ENCODE measurements at places on chromosomes 2 and 18.

- DNase-seq, result no peak
These were observed 10.6 kb upstream of the CEP68 start for GRCh38 chr2:65045651-65046050.

- DNase-seq, result no peak
These were observed 24.6 kb downstream of the RTN4 start for GRCh38 chr2:55025627-55026026.

- no peak for DNase-seq
These were observed 129.0 kb downstream of the NCK2 start for GRCh38 chr2:105873721-105874120.

- no peak for DNase-seq
These were observed 480.1 kb upstream of the TCF4 start for GRCh38 chr18:56067969-56068671.

DNA sequence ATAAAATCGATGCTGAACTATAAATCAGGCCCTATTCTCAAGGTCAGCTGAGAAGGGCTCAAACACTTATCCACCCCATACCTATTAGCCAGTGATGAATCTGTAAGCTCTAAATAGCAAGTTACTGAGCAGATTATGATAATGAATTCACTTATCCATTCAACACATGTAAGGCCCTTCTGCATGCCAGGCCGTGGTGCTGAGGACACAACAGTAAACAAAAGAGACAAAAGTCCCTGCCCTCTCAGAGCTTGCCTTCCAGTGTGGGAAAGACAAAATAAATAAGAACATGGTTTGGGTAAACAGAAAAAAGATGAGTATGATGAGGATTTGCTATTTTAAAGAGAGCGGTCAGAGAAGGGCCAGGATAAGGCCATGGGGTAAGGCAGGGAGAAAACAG lies 11.7 kb downstream of the TTC32 start:
- no peak for DNase-seq

- no peak for DNase-seq
These were observed 109.2 kb upstream of the GPC1 start for GRCh38 chr2:240326246-240326645.

DNA sequence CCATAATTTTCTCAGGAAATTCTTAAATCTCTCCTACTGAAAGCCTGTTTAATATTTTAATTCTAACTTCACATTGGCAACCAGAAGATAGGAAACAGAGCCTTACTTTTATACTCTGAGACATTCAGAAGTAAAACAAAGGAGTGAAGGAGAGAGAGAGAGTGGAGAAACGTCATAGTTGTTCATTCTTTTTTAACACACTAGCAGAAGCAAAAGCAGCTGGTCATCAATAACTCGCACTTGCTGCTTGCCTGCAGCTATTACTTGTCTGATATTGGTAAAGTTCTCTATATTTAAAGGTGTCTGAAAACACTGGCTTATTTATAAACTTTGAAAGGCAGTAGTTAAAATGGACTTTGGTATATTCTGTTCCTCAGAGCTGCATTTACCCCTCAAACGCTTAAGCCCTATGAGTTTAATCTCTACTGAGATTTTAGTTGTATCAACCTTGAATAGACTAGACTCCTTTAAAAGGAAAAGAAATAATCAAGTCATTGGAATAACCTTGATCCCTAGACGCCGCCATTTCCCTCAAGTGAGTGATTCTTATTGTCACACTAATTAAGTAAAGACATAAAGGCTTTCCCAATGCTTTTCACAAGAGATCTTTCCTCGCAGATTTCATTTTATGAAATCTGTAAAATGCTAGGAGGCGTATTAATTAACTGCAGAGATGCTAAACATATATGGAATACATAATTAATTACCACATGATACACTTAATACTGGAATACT lies 182.0 kb downstream of the PID1 start:
- DNase-seq, result no peak

GRCh38 chr18:2987876-2988790 lies 24.8 kb downstream of the LPIN2 start:
- DNase-seq, result no peak

DNA sequence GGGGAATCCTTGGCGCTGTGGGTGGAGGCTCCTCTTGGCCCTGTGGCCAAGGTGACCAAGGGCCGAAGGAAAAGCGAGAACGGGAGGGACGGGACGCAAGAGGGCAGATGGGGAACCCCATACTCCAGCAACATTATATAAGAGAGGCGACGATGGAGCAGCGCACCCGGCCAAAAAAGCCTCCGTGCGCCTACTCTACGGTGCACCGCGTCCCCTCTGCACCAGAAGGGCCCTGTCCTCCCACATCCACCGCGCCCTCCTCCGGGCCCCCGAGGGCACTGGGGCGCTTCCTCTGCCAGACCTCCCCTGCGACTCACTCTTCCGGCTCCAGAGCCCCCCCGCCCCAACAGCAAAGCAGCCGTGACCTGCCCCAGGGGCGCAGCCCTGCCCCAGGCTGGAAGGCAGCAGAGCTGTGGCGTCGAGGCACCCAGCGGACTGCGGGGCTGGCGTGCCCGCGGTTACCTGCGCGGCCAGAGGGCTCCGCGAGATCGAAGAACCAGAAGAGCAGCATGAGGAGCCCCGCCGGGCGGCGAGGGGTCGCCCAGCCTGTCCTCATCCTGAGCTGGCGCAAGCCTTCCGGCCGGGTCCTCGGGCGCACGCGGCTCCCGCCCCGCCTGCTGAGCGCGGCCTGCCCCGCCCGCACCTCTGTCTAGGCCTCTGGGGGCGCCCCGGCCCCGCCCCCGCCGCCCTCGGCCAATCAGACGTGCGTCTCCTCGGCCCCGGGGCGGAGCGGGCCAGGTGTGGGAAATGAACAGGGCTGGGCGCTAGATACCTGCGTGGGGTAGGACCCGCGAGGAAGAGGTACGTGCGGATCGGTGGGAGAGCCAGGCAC lies 106.3 kb upstream of the CD302 start:
- DNase-seq, result peak; percentile 21

DNA sequence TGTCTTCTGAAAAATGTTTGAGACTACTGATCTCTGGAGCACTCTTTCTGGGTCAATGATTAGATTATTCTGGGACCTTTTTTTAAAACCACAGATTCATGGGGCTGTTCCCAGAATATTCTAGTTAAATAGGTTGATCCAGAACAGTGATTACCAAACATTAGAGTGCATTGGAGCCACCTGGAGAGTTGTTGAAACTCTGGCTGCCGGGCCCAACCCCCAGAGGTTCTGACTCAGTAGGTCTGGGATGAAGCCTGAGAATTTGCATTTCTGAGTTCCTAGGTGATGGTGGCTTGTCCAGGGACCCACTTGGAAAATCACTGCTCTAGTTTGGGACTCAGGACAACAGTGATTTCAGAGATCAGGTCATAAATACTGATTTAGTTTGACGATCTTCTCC lies 197.3 kb downstream of the PTPRM start:
- no peak for DNase-seq

DNA sequence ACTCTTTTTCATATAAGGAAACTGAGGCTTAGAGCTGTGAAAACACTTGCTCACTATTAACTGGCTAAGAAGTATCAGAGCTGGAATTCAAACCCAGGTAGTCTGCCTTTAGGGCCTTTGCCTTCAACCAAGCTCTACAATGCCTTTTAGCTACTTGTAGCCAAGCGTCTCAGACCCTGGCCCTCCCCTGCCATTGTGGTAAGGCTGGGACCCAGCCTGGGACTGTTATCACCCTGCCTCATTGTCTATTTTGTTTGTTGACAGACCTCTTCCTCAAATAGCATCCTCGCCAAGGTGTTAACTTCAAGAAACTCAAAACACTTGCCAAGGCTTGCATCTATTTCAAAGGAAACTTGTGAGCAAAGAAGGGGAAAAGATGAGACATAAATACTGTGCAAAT lies 76.7 kb upstream of the CD28 start:
- no peak for DNase-seq

DNA sequence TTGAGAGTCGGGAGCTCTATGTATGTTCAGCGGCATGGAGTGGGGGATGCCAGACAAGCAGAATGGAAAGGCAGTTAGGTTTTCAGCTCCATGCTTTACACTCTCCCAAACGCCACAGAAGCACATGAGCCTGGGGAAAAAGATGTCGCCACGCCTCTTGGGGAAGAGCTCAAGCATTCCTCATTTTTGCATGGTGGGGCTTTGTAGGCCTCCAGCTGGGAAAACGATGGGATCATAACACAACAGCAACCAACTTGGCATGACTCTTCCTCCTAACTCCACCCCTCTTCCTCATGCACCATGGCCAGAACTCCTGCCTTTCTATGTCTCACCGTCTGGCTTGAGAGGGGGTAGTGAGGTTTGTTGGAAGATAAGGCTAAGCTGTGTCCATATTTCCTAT lies 102.6 kb downstream of the PAX3 start:
- DNase-seq, result no peak

GRCh38 chr2:133362061-133362476 lies 206.2 kb downstream of the NCKAP5 start:
- no peak for DNase-seq

DNA sequence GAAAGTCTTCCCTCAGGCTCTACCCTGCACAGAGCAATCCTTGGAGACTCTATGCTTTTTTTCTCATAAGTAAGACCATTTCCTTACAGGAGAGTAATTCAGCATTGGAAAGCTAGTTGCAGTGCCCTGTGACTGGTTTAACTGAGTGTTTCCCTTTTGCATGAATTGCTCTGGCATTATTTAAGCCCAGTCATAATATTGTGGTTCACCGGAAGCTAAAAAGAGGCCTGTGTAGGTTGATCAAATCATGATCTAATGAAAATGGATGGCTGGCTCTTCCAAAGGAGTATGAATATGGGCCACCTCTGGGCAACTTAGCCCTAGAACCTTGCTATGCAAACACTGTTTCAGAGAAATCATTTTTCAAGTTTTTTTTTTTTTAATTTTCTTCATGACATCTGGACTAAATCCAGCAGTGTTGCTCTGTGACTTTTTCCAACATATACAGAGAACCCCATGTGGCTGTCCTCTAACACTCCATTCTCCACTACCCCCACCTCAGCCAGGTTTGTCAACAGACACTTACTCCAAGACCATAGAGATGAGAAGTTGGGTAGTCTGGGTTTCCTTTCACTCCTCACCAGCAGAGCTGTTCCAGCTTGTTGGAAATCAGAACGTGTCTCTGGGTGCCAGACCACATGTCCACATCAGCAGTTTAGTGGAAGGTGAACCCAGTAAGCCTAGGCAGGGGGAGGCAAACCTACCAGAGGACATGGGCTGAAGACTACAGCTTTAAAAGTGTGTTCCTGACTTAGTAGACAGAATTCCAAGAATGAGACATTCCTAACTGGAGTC lies 175.2 kb upstream of the SLC14A2 start:
- DNase-seq, result no peak

DNA sequence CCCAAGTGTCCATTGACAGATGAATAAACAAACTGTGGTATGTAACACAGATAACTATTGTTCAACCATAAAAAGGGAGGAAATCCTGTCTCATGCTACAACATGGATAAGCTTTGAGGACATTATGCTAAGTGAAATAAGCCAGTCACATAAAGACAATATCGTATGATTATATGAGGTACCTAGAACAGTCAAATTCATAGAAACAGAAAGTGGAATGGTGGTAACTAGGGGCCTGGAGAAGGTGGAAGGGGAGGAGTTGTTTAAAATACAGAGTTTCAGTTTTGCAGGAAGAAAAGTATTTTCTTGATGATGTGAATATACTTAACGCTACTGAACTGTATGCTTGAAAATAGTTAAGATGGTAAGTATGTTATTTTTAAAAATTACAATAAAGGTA lies 304.6 kb upstream of the CXCR4 start:
- DNase-seq, result no peak

- DNase-seq, result peak; percentile 16
These were observed 49.6 kb upstream of the SLC5A7 start for GRCh38 chr2:107936433-107937359.

GRCh38 chr2:38765149-38765548 lies 12.9 kb upstream of the GEMIN6 start:
- DNase-seq, result no peak

GRCh38 chr2:109663721-109664120 lies 49.6 kb downstream of the SOWAHC start:
- DNase-seq, result no peak

DNA sequence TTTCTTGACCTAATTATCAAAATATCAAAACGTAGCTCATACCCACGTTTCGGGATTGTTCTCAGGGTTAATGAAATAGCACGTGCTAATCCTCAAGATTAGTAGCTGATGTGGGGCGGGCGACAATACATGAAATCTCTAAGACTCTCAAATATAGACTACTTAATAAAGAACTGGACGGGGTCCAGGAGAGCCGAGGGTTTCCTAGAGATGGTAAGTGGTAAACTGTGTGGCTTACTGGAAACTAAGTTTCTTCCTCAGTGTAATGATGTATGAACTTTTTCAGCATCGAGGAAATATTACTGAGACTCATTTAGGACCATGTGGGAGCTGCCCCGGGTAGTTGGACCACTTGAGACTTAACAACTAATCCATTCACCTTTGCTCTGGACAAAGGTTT lies 453.3 kb upstream of the SALL3 start:
- DNase-seq, result no peak

GRCh38 chr18:63421514-63421913 lies 762 bp downstream of the VPS4B start:
- no peak for DNase-seq

- no peak for DNase-seq
These were observed 801.4 kb upstream of the ZEB2 start for GRCh38 chr2:145321344-145321743.

GRCh38 chr2:66481100-66481549 lies 46.2 kb downstream of the MEIS1 start:
- DNase-seq, result no peak

- DNase-seq, result no peak
These were observed 747.7 kb downstream of the NRXN1 start for GRCh38 chr2:50284188-50284587.

DNA sequence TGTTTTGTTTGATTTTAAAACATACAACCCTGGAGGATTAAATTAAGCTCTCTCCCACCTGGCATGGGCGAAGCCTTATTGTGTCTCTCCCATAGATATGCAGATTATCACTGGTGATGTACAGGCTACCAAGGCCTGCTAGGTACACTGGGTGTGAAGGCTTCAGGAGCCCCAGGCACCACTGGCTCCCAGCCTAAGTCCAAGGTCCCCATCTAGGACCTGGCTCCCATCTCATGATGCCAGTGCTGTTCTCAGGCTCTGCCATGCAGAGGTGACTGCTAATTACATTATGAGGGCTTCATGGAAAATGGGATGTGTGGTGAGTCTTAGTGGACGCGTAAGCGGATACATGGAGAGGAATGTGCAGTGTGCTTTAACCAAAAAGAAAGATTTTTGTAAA lies 201.2 kb upstream of the KLHL29 start:
- DNase-seq, result no peak

- DNase-seq, result no peak
These were observed 5.5 kb downstream of the COL6A3 start for GRCh38 chr2:237408335-237409000.

DNA sequence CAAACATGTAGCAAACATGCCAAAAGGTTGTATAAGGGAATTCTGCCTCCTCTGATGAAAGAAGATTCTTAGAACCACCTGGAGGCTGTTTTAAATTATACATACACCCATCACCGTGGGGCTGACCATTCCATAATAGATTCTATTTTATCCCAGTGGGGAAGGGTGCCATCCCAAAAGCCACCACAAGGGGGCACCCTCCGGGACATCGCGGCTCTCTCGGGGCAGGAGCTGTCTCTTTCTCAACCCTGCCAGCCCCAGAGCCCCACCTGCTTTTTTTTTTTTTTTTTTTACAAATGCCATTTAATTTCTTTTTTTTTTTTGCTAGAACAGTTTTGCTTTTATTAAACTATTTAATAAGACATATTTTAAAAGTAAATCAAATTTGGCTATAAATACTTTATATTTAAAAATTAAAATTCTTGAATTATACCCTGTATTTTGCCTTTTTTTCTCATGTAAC lies 8.6 kb upstream of the MTCL1 start:
- peak; percentile 74 for DNase-seq

Measured in hematopoietic multipotent progenitor cell treated with erythropoietin and hydrocortisone succinate and interleukin-3 and kit ligand, for 15 days (in vitro differentiated cells).